Retina (tissue), 1 donor: ENCODE measurements at places on chromosomes 3 and 15.

DNA sequence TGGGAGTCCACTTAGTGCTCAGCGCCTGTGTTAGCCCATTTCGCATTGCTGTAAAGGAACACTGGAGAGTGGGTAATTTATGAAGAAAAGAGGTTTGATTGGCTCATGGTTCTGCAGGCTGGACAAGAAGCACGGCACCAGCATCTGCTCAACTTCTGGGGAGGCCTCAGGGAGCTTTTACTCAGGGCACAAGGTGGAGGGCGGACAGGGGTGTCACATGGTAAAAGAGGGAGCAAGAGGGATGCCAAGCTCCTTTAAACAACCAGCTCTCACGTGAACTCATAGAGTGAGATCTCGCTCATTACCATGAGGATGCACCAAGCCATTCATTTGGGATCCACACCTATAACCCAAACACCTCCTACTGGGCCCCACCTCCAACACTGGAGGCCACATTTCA lies 181.4 kb upstream of the TLE3 start:
- no peak for DNase-seq

DNA sequence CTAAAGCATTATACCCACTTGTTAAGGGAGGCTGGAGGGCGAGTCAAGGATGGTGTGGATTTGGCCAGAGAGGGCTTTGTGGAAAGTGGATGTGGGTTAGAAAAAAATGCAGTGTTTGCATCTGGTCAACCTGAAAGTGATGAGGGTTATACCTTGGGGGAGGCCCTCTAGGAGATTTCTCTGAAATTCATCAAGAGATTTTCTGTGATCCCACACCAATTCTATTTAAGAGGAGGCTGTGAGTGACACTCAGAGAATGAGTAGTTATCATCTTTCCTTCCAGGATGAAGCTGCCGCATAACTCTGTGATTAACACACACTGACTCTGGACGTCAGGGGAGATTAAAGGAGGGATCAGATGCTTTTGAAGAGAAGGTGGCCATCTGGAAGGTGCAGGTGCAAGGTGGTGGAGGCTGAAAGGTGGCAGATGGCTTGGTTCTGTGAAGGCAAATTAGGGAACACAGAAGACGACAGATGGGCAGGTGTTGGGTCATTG lies 54.8 kb downstream of the ANAPC13 start:
- no peak for DNase-seq

DNA sequence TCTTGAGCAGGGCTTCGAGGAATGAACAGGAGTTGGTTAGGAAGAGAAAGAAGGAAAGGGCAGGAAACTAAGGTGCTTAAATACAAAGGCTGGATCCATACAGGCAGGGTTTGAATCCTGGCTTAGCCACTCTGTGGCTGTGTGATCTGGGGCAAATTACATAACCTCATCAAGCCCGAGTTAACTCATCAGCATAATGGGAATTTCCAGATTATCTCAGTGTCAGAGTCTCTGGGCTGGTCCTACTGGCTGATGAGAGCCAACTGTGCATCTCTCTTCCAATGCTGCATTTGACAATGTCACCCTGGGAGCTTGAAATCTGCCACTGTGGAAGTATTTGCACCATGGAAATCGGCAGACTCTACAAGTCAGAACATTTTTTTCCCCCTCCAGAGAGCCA lies 83.8 kb upstream of the SLC6A6 start:
- no peak for DNase-seq

- DNase-seq, result no peak
These were observed 45.8 kb downstream of the SPSB4 start for GRCh38 chr3:141096981-141097380.

DNA sequence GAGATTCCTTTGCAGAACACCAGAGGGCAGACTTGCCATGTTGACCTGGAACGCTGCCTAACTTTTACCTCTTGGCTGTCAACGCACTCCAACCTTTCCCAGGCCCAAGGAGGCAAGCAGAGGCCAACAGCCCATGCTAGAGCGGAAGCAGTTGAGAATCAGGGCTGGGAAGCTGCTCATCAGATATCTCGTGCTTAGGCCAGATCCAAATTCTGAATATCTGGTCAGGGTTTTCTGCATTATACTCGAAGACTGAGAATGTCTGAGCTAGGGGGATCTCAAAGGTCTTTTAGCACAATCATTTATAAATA lies 2.5 kb downstream of the XIRP1 start:
- DNase-seq, result peak; percentile 72

- DNase-seq, result no peak
These were observed 298.6 kb upstream of the STT3B start for GRCh38 chr3:31234145-31234544.

GRCh38 chr3:21938267-21938681 lies 187.3 kb upstream of the ZNF385D start:
- peak; percentile 44 for DNase-seq

DNA sequence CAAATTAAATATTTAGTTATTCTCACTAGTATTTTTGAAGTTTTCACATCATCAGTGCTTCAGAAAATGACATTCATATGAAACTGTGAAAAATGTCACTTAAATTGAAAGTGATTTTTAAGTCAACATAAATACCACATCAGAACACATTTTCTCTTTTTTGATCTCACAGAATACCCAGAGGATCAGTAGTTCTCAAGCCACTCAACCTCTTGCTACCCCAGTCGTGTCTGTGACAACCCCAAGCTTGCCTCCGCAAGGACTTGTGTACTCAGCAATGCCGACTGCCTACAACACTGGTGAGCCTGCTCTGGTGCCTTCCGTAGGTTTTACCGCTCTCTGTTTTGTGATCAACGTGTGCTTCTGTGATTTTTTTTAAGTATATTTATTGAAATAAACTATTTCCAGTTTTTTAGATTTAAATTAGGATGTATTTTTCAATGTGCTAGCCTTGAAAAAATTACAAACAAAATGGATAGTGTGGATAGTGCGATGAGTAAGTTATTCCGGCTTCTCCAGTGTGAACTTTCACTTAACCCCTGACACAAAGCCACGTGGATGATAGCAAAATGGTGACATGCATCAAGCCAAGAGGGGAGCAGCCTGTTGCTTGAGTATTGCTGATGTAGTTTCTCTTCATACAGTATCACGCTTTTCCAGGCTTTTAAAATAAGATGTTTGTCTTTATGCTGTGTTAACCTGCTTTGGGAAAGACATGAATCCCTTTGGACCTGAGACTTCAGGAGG lies 26.5 kb downstream of the LYSMD4 start:
- DNase-seq, result no peak

- DNase-seq, result no peak
These were observed 27.9 kb upstream of the UACA start for GRCh38 chr15:70791259-70791658.

DNA sequence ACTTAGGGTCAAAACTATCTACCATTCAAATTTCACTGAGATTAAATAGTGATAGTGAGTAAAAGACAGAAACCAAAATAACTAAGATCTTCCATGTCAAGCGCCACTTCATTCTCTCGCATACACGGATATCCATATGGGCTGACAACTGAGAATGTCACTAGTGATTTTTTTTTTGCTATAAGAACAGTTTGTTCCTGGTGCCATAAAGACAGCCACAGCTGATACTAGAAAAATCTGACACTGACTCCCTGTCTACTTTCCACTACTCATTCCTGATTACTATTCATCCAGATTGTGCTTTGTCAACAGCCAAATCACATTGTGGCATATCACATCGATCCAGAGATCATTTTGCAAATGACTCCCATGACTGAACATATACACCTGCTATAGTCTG lies 45.8 kb upstream of the CDAN1 start:
- no peak for DNase-seq

- DNase-seq, result no peak
These were observed 26.0 kb downstream of the CYP19A1 start for GRCh38 chr15:51312166-51313073.

DNA sequence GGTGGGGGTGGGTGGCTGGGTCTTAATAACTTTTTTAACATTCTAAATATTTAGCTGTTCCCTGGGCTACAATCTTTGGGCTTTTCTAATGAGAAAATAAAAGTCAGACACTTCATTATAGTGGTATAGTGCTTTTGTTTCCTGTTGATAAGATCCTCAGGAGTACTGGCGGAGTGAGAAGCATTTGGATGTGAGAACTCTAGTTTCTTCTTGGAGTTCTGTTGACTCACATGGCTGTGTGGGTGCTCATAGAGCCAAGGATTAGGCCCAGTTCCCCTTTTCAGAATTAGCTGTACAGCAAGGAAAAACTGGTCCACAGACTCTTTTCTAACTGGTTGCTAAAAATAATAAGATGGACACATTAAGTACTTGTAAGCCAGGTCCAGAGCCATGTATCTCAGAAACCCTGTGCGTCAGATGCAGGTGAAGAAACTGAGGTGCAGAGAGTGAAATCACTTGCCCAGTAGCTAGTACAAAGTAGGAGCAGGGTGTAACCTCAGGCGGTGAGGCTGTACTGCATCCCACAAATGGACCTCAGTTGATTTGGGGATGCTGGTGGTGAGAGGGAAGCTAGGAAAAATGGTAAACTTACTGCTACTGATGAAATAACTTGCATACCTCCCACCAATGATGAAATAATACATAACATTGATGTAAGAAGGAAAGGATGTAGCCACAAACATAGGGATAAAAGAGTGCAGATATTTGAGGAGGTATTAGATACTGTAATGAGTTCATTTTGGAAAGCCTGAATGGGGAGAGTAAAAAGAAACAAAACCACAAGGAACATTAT lies 2.3 kb downstream of the ITPR1 start:
- DNase-seq, result no peak

DNA sequence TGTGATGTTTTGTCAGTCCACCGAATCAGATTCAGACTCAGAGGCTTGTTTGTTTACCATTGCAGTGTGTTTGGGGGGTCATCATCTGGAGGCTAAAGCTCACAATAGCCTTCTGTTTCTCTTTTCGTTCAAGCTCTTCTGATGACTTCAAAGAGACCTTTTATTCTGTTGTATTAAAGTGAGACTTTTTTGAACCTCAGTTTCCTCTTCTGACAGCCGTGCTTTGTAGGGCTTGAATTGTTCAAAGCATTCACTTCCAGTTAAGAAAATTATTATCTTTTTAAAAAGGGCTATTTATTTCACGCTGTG lies 1.3 kb downstream of the PXK start:
- no peak for DNase-seq

DNA sequence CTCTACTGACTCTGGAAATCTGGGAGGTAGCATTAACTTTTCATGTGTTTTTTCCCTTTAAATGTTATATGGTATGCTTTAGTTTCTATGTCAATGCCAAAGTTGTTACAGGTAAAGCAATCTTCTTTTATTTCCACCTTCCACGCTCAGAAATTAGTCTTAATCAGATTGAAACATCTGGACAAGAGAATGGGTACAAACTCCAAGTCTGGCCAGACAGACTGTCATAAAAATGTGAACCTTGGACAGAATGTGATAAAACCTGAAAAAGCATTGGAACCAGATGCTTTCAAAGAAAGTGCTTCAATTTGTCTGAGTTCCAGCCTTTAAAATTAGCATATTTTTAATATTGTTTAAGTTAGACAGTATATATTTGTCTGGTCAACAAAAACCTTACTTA lies 110.7 kb upstream of the P2RY1 start:
- no peak for DNase-seq

DNA sequence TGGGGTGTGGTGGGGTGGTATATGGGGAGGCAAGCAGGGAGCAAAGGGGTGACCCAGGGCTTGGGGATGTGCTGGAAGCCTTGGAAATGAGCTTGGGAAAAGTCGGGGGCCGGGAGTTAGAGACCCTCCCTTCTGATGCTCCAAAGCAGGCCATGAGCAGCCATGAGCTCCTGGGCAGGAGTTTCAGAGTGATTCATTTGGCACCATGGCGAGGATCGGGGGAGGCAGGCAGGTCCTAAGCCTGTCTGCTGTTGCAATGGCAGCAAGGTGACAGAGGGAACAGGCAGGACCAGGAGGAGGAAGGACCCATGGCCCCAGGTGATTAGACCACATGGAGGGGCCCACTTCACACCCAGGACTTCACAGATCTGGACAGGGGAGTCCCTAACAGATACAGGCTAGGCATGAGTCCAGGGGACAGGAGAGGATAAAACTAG lies 21.3 kb downstream of the RGMA start:
- DNase-seq, result no peak

DNA sequence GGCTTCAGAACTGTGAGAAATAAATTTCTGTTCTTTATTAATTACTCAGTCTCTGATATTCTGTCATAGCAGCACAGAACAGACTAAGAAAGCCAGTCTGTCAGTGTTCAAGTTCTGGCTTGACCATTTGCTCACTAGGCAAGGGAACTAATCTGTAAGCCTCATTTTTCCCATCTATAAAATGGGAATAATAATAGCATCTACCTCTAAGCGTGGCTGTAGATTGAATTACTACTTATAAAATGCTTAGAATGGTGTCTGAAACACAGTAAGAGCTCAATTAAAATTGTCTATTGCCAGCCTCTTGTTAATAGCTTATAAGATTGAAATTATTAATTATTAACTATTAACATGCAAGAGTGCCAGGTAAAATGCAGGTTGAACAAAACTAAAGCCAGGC lies 209.7 kb upstream of the LRRFIP2 start:
- no peak for DNase-seq

GRCh38 chr3:157807280-157807679 lies 298.9 kb downstream of the SHOX2 start:
- DNase-seq, result no peak

- DNase-seq, result no peak
These were observed 10.3 kb upstream of the DNAJC13 start for GRCh38 chr3:132407025-132407424.

DNA sequence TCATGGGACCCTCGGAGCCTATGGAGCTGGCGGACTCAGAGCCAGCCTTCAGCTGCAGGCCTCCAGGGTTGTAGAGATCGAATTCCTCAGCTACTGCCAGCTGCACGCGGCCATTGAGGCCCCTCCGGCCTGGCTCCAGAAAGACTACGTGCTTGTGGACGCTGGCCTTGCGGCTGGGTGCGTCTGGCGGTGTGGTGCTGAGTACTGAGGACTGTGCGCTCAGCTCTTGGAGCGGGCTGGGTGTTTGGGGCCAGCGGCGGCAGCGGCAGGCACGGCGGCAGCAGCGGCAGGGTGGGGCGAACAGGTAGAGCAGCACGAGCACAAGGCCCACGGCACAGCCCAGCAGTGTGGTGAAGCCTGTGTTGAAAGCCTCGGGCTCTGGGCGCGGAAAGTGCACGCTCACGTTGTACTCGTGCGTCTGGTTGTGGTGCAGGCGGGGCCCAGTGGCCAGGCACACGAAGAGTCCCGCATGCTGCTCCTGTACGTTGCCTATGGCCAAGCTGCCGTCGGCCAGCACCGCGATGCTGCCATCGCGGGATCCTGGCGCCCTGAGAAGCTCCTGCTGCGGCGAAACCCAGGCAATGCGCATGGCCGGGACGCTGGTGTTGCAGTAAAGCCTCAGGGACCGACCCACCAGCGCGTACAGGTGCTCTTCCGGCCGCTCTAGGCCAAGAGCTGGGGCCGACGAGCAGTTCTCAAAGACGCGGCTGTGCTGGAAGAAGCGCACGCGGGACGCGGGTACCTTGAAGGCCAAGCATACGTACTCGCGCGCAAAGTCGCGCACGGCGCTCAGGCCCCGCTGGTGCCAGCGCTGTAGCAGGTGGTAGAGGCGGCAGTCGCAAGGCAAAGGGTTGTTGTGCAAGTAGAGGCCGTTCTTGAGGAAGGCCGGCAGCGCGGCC lies 1.3 kb downstream of the AMIGO3 start:
- no peak for DNase-seq

DNA sequence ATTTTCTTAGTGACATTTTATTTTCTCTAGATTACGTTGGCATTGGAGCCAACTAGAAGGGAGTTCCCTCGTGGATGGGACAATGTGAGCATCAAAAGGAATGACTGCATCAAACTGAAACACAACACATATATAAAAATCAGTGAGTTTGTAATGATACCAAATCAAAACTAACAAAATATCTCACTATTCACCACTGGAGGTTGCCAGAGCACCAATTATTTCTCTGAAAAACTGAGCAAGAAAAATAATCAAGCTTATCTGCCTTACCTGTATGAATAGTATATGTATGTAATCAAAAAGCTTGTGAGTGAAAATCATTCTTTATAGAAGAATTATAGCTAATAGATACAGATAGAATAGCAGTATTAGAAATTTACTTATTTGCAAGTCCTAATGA lies 46.8 kb upstream of the OTOL1 start:
- no peak for DNase-seq
